ENCODE measurements at places on chromosomes 6 and 20.

DNA sequence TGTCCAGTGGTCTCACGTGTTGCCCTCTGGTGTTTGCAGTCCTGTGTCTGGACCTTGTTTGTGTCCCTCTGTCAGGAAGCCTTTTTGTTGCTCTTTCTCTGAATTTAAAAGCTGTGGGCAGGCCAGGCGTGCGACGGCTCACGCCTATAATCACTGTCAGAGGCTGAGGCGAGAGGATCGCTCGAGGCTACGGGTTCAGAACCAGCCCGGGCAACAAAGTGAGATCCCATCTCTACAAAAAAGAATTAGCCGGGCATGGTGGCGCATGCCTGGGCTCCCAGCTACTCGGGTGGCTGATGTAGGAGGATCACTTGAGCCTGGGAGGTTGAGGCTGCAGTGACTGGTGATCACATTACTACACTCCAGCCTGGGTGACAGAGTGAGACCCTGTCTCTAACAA, 28.5 kb downstream of the OSBPL2 start:
- no peak for DNase-seq

DNA sequence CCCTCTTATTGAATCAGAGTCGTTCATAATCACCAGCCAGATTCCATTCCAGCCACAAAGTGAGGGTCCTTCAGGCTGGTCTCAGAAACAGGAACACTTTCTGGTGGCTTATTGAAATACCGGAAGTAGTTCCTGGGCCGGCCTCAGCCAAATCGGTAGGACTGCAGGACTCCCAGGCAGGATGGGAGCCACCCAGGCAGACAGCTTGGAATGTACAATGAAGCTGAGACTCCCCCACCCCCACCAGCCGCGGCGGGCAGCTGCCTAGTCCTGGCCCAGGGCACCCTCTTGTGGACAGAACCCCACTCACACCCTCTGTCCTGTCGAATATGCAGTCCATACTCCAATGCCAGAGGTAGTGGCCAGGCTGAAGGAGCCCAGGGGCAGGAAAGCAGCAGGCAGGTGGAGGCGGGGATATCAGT, 43.8 kb downstream of the MDFI start:
- DNase-seq, result peak; percentile 60

DNA sequence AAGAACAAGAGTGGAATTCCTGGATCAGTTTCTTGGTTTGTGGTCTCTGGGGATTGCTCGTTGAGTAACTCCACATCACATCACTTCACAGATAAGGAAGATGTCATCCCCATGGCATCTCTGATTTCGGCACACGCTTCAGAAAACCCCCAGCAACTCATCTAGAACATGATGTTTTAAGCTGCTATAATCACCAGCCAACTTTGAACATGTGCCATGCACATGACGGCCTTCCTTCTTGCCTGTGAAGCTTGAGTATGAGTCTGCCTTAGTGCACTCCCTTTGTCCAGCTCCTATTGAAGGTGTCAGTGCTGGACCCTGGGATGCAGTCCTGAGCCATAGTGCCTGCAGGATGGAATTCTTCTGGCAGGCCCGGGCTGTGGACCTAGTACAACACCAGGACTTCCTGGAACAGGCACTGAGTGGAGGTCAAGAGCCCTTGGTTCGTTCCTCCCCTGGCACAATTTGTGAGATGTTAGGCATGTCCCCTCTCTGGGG, 231.5 kb upstream of the SUPT3H start:
- DNase-seq, result no peak

- DNase-seq, result no peak
These were observed 13.5 kb downstream of the STK35 start for GRCh38 chr20:2114990-2115681.

- DNase-seq, result no peak
These were observed 30.6 kb downstream of the TSHZ2 start for GRCh38 chr20:53002786-53003185.

DNA sequence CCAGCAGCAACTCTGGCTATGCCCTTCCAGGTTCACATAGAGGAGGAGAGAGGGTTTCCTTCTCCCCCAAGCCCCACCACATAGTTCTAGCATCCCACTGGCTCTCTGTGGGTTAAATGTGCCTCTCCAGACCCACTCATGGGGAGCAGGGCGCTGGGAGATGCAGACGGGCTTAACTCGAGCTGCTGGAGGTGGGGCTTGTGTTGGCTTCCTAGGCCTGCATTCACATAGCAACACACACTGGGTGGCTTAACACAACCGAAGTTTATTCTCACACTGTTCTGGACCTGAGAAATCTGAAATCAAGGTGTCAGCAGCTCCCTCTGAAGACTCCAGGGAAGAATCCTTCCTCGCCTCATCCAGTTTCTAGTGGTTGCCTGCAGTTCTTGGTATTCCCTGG, 33.6 kb downstream of the SLC2A10 start:
- DNase-seq, result no peak

DNA sequence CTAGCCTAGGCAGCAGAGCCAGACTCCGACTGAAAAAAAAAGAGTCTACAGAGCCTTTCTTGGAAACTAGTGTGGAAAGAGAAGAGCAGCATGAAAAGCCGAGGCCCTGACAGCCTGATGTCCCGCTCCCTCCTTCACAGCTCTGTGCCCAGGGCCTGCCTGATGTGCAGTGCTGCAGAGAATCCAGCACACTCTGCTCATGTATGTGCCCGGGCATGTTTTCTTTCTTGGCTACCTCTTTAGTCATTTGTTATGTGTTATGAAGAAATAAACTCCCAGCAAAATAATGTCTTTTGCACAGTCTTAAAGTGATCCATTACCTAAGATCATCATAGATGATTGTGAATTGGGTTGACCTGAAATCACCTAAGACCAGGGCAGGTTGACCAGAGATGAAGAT, 78.1 kb upstream of the EZR start:
- DNase-seq, result no peak

- no peak for DNase-seq
These were observed 32.7 kb downstream of the TOX2 start for GRCh38 chr20:43947316-43947710.

DNA sequence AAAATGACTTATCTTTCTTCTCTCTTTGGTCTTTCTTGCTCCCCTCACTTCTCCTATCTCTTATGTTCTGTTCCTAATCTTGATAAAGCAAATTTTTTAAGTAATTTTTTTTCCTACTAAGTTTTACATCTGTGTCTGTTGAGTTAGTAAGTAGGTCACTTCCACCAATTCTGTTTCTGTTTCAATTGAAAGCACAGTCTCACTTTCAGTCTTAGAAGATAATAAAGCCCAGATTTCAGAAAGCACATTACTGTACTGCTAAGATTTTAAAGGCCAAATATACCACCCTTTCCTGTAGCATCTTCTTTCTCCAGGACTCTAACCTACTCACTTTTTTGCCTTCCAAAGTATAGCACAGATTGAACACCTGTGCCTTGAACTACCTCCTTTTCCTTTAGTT, 866.1 kb upstream of the ADGRB3 start:
- no peak for DNase-seq

- DNase-seq, result no peak
These were observed 16.1 kb upstream of the ZBTB22 start for GRCh38 chr6:33333666-33334065.

DNA sequence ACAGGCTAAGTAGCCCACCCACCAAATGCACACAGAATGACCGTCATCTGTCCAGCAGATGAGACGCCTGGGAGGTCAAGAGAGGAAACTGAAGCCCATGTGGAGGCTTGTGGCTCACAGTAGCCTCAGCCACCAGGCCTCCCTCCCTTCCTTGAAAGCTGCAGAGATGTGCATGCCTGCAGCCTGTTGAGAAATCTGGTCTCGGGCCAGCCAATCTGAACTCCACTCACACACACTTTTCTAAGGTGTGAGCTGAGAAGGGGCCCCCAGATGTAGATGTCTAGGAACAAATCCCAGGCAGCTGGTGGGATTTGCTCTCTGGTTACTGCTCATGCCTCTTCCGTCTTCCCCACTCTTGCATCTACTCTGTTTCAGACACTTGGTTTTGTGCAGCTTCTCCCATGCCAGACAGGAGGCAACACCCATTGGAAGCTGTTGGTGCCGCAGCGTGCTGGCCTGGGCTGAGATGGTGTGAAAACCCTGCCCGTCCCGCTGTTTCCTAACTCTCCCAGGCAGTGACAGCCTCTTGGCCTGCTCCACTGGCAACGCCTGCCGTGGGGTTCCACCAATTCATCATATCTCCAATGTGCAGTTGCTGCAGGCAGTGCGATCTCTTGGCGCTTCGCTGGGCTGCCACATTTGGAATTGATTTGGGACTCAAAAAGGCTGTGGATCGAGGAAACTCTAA, 24.1 kb upstream of the PAX1 start:
- DNase-seq, result no peak

DNA sequence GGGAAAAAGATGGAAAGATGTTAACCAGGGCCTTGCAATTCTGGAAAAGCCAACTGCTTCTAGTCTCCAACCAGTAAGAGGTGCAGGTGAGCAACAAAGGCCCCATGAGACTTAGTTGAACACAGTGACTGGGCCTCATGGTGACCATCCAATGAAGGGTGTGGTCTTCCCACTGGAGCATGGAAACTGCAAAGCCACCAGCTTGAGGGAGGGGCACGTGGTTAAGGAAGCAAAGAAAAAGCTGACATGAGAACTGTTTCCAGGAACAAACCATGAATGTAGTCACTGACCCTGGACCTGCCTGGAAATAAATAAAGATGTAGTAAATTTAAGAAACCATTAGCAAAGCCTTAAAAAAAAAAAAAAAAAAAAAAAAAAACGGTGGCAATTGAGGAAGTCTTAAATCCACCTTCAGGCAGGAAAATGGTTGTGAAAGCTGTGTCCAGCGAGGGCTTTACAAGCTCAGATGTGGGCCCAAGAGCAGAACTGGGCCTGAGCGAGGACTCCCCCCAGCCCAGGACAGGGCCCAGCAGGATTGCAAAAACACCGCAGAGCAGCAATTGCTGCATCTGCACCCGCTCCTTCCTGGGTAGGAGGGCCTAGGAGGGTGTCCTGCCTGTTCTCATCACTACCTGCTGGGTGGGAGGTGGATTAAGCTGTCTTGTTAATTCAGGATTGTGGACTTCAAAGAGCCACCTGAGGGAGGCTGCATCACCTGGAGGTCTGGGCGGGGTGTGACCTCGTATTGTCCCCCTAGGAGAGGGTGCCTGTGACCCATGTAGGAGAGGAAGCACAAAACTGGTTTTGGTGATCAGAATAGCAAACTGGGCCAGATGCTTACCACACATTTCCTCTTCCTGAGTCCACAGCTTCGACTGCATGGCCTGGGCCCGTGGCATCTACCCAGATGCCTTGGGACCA, 10.3 kb downstream of the GFRA4 start:
- no peak for DNase-seq

- DNase-seq, result no peak
These were observed 1209.7 kb upstream of the MAP3K7 start for GRCh38 chr6:91796603-91797002.

- peak; percentile 62 for DNase-seq
These were observed 1.1 kb upstream of the MYB start for GRCh38 chr6:135179920-135180541.

DNA sequence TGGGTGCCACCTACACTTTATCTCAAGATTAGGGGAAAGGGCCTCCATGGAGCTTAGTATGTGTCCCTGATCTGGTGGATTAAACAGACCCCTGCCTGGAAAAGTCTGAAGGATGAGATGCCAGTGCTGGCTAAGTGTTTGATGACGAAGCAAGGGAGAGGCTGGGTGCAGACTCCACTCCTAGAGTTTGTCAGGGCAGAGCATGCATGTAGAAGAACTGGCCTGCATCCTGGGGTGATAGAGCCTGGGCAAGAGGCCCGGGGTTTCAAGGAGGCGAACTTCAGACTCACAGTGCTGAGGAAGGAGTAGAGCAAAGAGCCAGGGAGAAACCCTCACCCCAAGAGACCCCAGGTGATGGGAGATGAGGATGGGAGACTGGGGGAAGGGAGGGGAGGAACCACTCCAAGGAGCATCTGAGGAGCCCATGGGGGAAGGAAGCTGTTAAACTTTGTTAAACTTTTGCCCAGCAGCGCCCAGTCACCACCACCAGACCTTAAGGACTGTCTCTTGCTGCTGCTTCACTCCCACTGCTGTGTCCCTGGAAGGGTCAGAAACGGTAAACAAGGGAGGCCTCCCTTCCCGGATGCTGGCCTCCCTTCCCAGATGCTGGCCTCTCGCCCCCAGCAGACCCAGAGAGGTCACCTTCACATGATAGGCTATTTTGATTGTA, 61.6 kb downstream of the RPRD1B start:
- no peak for DNase-seq

DNA sequence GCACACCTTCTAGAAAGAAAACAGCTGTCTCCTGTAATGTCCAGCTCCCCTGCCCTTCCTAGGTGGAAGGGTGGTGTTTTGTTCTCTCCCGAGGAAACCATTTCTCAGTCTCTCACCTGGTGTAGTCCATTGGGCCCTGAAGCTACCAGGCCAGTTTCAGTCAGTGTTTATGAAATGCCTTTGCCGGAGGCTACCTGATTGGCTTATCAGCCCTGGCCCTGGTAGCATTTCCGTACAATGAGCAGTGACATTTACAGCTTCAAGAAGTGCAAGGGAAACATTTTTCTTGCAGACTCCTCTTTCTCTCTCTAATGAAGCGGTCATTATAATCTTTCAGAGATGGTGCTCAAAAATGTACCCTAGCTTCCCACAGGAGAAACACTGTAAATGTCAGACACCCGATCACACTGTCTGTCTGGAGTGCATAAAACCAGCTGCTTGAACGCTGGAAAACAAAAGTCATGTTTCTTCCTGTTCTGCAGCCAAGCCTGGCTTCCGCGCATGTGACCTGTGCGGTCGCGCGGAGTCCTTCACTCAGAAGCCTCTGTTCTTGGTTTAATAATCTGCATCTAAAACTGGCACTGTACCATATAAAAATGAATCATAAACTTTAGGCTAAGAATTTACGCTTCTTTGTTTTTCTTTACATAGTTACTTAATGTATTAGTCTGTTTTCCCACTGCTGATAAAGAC, 28.4 kb upstream of the SAYSD1 start:
- no peak for DNase-seq

DNA sequence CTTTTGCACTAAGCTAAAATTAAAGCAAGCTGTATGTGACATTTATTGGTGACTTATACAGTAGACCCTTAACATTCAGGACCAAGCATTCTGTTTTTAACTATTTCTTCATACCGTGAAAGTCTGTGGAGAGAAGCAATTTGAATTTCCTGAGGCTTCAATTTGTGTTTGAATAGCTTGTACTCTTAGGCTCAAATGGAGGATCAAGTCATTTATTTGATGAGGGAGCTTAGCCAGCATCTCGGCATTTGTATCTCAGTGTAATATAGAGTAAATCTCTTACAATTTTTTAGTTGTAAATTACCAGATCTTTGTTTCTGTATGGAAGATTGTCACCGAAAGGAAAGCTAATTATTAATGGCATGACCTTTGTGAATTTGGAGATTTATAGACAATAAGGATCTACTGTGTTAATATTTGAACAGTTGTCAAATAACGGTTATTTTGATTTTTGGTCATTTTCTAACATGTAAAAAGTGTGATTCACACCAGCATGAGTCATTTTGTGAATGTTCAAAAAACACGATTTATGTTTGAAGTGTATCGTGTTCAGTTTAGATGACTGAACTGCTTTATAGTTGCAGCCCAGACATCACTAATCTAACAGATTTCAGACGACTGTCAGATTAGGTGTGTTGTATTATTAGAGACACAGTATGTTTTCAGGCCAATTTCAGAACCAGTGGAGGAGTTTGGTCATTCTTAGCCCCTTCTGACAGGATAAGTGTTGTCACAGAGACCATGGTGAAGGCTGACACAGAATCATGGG, 332.9 kb downstream of the CDKAL1 start:
- DNase-seq, result no peak

Data from CD4-positive, alpha-beta T cell treated with Interleukin-2 at 100 ng/mL for 4 hours (primary cell).